ENCODE measurements at places on chromosomes 12 and 14.
A peak's percentile ranks its signal among the peaks of the same experiment; 100 is the strongest.

- DNase-seq: no peak
These were observed 34.9 kb upstream of the JDP2 start for GRCh38 chr14:75392686-75393641.

- DNase-seq: no peak
These were observed 1.3 kb upstream of the ERGIC2 start for GRCh38 chr12:29382251-29382650.

DNA sequence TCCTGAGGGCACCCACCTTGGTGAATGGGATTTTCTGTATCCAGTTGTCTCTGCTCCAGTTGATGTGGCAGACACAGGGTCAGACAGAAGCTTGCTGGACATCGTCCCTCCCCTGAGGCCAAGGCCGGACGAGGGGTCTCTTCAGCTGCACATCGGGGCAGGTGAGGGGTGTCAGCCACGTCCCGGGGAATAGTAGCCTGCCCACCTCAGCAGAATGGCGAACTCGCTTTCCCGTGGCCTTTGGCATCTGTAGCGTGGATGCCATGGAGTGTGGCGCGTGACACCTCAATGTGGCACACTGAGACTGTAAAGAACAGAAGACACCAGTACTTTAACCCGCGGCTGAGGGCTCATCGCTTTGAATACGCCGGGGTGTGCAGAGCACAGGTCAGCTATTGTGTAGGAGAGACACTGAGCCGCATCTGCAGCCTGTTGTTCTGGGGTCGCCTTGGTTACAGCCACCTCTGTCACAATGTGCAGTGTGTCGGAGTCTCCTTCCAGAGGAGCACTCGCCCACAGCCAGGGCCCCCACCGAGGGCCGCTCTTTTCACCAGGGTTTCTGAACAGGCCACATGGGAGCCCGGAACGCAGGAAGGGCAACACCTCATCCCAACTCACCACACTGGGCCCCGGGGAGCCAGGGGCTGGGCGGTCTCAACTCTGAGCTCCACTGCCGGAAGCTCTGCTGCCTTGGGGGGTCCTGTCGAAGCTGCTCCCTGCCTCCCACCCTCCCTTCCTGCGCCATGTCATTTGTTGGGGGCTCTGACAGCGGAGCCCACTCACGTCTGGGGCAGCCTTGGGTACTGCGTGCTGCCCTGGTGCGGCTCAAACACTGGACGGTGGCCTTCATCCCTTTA lies 77.0 kb downstream of the ADGRD1 start:
- no peak for DNase-seq

DNA sequence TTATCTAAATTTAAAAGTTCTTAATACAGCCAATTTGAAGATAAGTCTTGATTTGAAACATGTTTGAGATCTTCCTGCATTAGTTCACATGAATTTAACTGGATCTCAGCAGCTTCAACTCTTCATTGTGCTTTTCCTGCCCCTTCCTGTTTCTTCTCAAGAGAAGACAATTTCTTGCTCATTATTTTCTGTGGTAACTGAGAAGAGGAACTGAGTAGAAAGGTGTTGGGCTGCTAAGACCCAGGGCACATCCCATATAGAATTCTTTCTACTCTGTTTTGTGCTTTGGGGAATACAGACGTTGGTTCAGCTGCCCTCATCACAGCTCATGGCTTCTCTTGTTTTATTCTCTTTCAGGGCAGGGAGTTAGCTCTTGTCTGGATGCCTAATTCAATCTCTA lies 110.2 kb downstream of the SNAPC1 start:
- DNase-seq: no peak

DNA sequence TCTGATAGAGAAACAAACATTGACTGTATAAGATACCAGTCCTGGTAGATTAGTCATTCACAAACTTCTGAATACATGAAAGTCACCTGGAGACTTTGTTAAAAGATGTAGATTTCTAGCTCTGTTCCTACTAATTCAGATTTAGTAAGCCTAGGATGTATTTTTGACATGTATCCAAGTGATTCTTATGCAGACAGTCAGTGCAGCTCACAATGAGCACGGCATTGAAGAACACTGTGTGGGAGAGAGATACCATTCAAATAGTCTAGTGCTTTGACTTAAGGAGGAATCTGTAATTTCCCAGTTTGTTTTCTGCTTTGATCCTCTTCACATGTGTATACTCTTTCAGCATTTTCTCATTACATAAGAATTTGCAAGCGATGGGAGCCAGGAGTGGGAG lies 68.7 kb upstream of the STXBP6 start:
- no peak for DNase-seq

GRCh38 chr12:55037351-55037987 lies 17.7 kb downstream of the NEUROD4 start:
- peak; percentile 39 for DNase-seq

DNA sequence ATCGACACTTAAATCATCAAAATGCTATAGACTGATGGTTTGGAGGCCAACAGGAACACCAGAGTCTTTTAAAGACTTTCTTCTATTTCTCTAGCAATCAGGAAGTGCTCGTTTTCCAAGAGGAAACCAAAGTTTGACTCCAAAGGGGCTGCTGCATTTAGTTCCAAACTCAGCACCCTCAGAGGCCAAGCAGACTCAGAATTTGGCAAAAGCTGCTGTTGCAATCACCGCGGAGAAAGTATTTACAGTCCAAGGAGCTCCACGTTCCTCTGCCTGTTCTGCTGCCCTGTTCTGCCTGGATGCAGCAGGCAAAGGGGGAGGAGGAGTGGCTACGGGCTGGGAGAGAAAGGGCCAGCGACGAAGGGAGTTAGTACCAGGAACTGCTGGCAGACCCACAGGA lies 325.1 kb downstream of the BCL11B start:
- DNase-seq: no peak

GRCh38 chr14:76870166-76870565 lies 44.0 kb downstream of the LRRC74A start:
- DNase-seq: no peak

GRCh38 chr12:92370828-92371227 lies 225.2 kb upstream of the BTG1 start:
- no peak for DNase-seq

DNA sequence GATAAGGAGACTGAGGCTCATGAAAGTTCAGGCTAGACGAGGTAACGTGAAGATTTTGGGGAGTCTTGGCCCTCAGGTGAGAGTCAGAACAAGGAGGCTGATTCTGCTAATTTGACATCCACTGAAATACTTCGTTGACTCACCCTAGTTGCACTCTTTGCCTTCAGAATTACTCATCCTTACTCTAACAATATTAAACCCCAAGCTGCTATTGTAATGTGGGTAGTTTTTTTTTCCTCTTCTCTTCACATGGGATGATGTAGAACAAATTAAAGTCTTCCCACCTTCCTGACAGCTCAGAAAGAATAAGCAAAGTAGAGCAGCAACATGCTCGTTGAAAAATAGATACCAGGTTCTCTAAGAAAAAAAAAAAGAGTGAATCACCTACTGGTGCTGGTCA lies 22.0 kb upstream of the SRRM4 start:
- no peak for DNase-seq

DNA sequence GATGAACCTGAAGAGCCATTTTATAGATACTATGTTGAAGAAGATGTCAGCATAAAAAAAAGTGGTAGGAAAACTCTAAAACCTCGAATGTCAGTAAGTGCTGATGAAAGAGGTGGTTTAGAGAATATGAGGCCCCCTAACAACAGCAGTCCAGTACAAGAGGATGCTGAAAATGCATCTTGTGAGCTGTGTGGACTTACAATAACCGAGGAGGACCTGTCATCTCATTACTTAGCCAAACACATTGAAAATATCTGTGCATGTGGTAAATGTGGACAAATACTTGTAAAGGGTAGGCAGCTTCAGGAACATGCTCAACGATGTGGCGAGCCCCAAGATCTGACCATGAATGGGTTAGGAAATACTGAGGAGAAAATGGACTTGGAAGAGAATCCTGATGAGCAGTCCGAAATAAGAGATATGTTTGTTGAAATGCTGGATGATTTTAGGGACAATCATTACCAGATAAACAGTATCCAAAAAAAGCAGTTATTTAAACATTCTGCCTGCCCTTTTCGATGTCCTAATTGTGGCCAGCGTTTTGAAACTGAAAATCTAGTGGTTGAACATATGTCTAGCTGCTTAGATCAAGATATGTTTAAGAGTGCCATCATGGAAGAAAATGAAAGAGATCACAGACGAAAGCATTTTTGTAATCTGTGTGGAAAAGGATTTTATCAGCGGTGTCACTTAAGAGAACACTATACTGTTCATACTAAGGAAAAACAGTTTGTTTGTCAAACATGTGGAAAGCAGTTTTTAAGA lies 17.8 kb upstream of the HSPA2 start:
- DNase-seq: no peak

DNA sequence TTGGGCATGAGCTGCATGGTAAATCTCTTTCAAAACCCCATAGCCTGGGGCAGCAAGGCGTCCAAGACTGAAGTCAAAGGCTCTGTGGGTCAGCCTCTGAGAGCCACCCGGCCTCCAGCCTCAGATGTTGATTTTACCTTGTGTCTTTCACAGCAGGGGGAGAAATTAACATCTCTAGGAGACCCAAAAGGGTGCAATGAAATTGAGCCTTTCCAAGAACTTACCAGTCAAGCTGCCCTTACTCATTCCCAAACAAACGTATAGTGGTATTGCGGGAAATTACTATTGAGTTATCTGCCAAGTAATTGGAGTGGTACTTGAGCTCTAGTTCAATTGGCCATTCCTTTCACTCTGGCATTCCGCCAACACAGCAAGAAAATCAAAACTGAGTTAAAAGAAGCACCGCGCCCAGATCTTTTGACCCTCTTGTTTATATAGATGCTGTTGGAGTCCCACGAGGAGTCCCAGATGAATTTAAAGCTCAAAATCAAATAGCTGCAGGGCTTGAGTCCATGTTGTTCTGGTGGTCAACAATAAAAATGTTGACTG lies 380.7 kb upstream of the SYT1 start:
- no peak for DNase-seq

- DNase-seq: no peak
These were observed 155.0 kb downstream of the GCH1 start for GRCh38 chr14:54747616-54748015.

GRCh38 chr12:22447223-22447622 lies 97.1 kb downstream of the C2CD5 start:
- no peak for DNase-seq

- DNase-seq: no peak
These were observed 169.4 kb upstream of the PLEKHG7 start for GRCh38 chr12:92533280-92533890.

DNA sequence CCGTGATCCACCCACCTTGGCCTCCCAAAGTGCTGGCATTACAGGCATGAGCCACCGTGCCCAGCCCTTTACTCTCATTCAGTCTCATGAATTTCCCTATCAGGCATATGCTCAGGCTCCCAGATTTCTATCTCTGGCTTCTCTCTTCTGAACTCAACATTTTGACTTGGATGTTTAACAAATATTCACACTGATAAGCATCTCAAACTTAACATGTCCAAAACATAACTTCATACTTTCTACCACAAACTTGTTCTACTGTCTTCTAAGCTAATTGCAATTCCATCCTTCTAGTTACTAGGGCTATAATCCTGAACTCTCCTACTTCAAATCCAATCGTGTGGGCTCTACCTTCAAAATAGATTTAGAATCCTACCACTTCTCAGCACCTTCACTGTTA lies 73.9 kb upstream of the PAWR start:
- DNase-seq: no peak

DNA sequence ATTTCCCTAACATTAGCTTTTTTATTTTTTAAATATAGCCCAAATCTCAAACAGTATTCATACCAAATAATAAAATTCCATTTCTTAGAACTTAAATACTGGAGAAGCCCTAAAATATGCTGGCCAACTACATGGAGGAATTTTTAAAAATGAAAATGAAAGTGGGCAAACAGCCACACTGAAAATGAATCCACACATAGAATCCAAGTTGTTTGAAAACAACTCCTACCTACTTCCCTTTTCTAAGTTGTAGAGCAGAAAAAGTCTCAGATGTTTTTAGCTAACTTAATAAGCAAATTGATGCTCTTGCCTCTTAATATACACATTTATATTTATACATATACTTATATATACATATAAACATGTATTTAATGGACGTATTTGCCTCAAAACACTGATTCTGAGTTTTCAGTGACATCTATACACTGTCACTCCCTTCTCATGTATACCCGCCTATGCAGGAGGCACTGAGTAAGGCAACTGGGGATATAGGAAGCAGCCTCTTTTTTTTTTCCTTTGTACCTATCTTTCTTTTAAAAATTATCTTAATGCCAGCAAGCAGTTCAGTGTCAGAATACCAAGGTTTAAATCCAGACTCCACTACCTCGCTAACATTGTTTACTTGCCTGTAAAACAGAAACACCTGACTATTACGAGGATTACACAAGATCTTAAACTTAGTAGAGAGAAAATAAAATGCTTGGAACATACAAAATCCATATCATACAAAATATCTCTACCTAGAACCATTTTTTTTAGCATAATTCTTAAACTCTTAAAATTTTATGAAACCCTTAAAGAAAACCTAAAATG lies 13.3 kb downstream of the DICER1 start:
- peak; percentile 81 for DNase-seq

DNA sequence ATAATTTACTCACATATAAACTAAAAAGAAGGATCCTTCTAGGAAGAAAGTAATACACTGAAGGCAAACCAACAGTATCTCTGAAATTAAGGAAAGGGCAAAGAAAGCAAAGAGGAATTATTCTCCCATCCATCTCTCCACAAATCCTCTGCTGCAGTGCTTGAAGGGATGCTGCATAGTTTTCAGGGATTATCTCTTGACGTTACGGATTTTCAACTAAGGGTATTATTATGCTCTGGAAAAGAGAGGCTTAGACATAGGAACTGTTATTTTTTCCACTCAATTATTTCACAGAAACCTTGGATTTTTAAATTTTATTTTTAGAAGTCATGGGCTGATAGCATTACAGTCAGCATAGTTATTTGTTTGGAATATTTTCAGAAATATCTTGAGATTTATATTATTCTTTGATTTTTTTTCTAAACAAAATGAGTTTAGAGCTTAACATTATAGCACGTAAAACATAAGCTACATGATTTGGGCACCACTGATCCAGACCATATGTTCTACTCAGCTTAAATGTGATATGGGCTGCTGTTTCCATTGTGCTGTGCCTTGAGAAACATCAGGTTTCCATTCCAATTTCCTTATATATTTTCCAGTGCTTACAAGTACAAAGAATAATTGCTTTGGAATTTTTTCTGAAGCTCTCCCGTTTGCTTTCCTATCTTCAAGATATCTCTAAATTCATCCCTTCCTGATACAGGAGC lies 57.9 kb upstream of the DCN start:
- no peak for DNase-seq

GRCh38 chr12:46944771-46945170 lies 119.0 kb upstream of the SLC38A4 start:
- DNase-seq: no peak

Data from suppressor macrophage treated with lipopolysaccharide for 4 hours (primary cell).